Ascending aorta (tissue), 2 donors: ENCODE measurements at places on chromosomes 5 and 9.
A peak's percentile ranks its signal among the peaks of the same experiment; 100 is the strongest.

DNA sequence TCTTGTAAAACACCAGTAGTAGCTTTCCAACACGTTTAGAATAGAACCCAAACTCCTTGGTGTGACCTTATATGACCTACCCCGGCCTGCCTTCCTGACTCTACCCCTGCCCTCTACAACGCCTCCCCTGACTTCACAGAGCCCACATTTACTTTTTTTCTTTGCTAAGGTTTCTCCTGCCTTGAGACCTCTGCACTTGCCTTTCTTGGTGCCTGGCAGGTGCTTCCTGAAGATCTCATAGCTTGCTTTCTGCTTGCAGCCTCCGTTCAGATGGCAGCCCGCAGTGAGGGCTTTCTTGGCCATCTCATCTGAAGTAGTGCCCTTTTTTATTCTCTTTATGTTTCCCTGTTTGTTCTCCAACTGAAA, 24.3 kb downstream of the NUP214 start:
- no peak for DNase-seq

- DNase-seq, result no peak
Observed at GRCh38 chr9:3491450-3491849, 34.4 kb downstream of the RFX3 start.

GRCh38 chr9:132409828-132410528, at the start of gene CFAP77:
Gene CFAP77, plus strand, starts transcription at chr9:132410211. Its CDS starts 61 bp downstream, at chr9:132410272.
- no peak for DNase-seq

- DNase-seq, result no peak
Observed at GRCh38 chr9:98829766-98830165, 22.3 kb downstream of the GALNT12 start.

DNA sequence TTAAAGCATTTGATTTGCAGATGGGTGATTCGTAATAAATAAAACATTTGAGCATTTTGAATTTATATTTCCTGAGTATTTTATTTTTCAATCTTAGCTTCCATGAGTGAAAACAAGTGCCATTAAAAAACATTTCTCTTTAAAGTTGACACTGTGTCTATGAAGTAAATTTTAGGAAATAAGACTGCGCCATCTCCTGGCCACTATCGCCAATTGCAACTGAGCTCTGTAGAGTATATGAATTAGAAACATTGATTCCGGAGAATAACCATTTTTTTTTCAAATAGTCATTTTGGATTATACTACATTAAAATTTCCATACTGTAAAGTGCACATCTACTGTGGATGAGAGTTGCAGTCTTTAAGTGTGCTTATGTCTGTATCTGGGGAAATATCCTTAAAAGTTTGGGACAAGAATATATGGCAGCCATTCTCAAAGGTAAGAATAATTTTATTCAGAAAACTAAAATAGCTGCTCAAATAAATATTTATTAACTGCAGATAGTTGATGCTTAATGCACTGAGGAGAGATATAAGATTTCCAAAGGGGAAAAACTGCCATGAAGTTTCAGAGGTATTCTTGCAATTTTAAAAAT, 5.9 kb downstream of the DMRTA1 start:
- no peak for DNase-seq

DNA sequence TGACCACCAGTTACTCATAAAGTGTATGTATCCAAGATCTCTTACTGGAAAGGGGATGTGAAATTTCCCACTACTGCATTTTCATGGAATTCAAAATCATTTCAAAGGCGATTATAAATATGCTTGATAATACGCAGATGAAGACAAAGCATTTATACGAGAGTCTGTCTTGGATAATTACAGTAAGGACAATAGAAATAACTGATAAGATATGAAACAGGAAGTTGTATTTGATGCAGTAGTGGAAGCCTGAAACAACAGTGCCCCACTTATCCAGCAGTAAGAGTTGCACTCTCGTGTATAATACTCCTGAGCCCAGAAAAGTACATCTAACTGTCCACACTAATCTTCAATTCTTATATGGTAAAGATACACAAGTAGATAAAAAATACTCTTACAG, 188.7 kb upstream of the POU5F2 start:
- DNase-seq, result no peak

DNA sequence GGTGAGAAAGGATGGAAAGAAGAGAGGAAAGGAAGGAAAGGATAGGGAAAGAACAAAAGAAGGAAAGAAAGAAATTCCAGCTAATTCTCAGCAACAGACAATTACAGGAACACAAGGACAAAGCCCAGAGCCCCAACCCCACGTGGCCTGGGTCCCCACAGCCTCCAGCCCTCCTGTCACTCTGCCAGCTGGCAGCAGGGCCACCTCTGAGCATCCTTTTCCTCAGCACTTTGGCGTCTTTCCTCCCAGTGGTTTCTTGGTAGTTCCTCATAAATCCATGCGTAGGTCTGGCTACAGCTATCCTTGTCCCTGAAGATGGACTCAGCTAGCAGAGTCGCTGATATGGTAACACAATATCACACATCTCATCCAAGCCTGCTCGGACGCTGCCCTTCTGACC, 28.3 kb downstream of the ADAMTS2 start:
- DNase-seq, result no peak

DNA sequence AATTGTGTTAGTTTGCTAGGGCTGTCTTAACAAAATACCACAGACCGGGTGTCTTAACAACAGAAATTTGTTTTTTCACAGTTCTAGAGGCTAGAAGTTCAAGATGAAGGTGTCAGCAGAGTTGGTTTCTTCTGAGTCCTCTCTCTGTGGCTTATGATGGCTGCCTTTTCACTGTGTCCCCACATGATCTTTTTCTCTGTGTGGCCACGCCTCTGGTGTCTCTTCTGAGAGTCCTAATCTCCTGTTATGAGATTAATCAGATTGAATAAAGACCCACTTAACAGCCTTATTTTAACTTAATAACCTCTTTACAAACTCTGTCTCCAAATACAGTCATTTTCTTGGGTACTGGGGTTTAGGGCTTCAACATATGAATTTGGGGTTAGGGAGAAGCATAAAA, 561.1 kb downstream of the NR2F1-AS1 start:
- no peak for DNase-seq

- DNase-seq, result no peak
Observed at GRCh38 chr9:125914411-125914810, 167.2 kb downstream of the PBX3 start.

- no peak for DNase-seq
Observed at GRCh38 chr5:78627175-78627574, 21.4 kb downstream of the LHFPL2 start.

- no peak for DNase-seq
Observed at GRCh38 chr9:133679056-133679455, 42.9 kb downstream of the DBH start.

DNA sequence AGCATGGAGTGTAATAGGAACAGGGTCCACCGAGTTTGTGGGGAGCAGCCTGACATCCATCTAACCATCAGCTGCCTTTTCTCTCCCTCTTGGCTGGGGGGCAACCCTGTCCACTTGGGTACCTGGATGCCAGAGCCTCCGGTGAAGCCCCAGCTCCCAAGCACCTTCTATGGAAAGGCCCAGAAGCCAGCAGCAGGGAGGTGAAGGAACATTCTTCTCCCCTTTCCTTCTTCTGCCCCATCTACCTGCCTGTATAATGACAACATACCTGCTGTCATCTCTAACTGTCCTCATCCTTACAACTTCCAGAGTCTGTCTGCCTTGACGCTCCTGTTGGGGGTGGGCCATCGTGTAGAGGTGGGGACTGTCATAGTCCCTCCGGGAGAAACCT, 33.1 kb downstream of the THBS4 start:
- no peak for DNase-seq

- peak; percentile 78 for DNase-seq
Observed at GRCh38 chr5:110054240-110054639, 364.5 kb downstream of the MAN2A1 start.

DNA sequence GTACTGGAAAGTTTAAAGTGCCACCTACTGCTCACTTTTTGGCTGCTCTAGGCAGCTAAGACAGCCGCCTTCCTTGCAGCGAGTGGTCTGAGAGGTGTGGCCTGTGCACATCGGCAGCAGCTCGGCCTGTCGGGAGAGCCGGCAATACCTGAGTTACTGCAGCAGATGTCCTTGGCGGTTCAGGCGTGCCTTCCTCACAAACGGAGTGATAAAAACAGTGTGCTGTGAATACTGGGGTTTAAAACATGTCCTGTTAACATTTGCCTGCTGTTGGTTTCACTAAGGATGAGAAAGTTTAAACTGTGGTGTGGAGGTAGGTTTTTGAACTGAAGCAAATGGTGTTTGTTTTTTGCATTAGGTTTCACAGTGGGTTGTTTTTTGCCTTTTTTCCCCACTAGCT, 12.9 kb downstream of the TRAF2 start:
- DNase-seq, result no peak

DNA sequence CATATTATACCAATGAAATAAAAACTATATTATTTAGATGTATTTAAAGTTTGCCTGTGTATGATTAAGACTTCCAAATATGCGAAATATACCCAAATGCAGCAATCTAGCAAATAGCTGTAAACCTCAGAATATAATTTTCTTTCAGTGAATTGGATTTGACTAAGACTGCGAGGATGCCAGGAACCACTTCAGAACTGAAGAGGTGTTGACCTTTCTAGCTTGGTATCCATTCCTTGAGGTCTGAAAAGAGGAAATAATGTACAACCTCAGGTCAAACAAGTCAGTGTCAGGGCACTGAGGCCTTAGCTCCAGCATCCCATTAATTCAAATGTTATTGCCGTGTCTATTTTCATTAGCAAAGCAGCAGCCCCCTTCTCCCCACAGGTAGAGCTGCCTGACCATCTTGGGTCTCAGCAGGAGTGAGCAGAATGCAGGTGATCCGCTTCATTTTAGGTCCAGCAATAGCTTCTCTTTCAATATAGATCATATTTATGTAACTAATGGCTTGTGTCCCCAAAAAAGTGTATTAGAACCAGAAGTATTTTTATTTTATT, 100.0 kb downstream of the KIAA1958 start:
- no peak for DNase-seq

- no peak for DNase-seq
Observed at GRCh38 chr5:59519338-59519737, 374.2 kb downstream of the PDE4D start.

DNA sequence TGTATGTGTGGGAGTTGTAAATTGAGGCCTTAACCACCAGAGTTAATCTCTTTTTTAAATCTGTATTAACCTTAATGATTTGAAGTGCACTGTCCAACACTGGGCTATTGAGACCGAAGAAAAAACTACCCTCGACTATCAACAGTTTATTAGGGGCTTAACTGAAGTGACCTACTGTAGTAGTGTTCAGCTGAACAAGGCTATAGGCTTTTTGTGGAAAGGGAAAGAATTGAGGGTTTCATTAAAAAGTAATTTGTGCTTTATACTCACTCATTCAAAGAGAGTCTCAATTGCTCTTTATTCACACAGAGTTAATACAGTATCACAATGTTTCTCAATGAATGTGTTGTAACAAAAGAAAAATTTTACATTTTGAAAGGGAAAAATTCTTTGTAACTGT, 267.5 kb downstream of the SLF1 start:
- DNase-seq, result no peak

DNA sequence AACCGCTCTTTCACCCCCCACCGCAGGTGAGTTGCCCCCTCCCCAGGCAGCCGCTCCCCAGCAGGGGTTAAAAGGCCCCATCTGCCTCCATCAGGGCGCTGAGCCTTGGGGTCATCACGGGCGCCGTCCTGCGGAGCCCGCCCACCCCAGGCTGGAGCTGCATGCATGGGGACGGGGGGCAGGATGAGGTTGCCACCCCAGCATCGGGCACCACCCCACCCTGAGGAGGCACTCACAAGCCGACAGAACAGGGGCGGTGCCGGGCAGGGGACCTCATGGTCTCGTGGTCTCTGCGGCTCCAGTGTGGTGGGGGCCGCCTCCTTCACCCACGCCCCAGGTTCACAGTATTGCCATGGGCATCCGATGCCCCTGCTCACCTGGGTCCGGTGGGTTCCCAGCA, 16.5 kb downstream of the PTGES start:
- DNase-seq, result no peak

DNA sequence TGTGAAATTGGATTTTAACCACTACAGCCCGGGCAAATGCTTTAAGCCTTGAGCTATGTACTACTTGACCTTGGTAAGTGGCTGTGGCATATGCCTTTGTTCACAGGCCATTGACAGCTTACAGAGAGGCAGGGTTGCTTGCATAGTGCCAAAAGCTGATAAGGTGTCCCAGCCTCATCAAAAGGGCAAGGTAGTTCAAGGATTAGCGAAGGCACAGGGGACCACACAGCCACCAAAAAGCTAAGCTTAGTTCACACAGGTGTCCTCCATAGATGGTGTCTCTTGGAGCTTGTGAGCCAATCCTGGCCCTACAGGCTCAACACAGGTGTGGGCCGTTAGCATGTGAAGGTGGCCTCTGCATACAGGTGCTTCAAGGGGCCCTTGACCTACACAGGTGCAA, 86.8 kb downstream of the ZNF622 start:
- DNase-seq, result no peak
